Adipocyte (in vitro differentiated cells): ENCODE measurements at places on chromosomes 2 and 18.

DNA sequence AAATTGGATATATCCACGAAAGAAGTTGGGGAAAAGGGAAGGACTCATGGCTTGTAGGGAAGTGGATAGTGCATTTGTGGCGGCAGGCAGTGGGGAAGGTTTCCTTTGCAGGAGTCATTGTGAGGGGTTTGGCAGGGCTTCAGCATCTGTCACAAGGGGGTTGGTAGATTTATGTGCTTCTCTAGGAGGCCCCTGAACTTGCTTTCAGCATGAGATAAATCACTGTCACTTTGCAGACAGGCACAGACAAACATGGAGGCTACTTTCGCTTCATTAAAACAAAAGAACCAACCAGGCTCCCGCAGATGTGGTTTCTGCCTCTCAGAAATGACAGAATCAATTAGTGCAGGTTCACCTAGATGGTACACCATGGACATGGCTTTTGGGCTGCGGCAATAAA lies 340.7 kb downstream of the TGIF1 start:
- DNase-seq, result no peak

- no peak for DNase-seq
Observed at GRCh38 chr2:119463136-119463535, 31.5 kb downstream of the TMEM37 start.

DNA sequence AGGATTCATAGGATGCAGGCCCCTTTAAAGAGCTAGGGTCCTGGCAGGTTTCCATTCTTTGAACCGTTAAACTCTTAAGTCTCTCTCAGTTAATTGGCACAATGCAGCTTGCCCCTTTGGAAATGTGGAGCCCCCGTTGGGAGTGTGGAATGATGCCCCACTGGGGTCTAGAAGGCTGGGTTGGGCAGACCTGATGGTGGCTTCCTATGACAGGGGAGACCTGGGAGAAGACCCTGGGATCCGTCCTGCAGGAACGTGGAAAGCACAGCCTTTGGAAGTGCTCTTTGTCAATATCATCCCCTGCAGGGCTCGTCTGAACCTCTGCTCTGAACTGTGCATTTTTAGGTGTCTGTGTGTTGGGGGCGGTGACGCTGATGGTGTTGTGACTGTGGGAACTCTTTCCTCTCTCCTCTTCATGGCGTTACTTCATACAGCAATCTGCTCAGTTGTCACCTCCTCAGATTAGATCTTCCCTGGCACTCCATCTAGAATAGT lies 190.6 kb downstream of the MYCN start:
- DNase-seq, result no peak

GRCh38 chr2:157221394-157221988 lies 36.0 kb upstream of the GALNT5 start:
- DNase-seq, result no peak

DNA sequence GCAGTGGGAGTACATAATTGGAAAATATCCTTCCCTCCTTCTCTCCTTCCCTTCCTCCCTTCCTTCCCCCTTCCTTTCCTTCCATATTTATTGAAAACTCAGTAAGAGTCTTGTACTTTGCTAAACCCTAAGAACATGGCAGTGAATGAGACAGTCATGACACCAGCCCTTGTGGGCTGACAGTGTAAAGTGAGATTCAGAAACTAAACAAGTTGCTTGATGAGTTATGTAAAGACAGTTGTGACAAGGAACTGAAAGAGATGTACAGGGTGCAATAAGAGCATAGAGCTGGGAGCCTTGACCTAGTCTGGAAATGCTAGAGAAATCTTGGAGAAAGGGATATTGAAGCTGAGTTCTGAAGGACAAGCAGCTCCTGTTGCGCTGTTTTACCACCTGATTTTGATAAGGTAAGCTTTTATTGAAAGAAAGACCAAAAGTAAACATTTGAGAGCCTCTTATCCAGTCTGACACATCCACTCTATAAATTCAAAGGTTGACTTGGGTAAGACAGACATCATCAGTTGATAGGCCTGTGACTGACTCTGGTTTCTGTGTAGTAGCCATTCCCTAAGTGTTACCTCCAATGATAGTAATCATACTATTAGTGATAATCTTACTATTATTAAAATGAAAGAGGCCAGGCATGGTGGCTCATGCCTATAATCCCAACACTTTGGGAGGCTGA lies 66.5 kb upstream of the SKOR2 start:
- no peak for DNase-seq

GRCh38 chr18:57657542-57657941 lies 35.9 kb upstream of the NARS1 start:
- DNase-seq, result no peak

GRCh38 chr2:37767046-37767445 lies 95.6 kb upstream of the CDC42EP3 start:
- no peak for DNase-seq

- DNase-seq, result no peak
Observed at GRCh38 chr2:11876889-11877288, 130.5 kb downstream of the LPIN1 start.

DNA sequence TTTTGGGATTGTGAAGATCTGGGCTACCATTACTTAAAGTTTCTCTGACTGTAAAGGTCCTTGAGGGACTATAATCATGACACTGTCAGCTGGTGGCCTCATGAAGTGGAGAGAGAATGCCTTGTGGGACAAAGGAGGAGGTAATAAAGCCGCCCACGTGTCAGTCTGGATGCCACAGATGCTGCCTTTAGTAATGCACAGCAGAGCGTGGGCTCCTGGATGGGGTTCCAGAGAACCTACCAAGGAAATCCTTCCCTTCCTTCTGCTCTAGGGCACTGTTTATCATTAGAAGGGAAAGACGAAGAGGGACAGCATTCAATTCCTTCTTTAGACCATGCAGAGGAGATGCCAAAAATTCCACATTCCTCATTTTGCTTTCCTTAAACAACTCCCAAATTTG lies 63.5 kb downstream of the COL5A2 start:
- peak; percentile 40 for DNase-seq

DNA sequence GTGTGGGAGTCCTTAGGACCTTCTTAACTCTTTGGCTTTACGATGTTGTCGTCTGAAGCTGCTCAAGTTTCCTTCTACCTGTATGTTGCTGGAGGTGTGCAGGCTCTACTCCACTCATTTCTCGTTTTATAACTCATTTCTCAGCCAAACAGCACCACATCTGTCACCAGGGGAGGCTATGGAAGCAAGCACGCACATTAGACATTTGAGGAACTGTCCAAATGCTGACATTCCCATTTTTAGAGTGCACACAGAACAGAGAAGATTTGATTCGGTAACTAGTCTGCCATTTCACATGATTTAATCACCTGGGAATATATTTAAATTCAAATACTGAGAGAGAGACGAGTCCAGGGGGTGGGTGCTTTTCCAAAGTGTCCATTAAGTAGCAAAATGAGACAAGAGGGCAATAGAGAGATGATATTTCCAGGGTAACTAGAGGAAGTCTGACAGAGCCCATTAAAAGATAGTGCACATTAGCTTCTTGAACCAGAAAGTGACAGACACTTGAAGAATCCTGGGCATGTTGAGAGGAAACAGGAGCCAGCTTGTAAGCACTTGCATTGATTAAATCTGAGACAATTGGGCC lies 793.3 kb downstream of the TDRD15 start:
- DNase-seq, result no peak
